ENCODE measurements at places on chromosomes 12 and 14. TPM values are rescaled to one million over a fixed set of nuclear protein-coding genes. Genes with fewer than 3 reads are reported as not detected.

Gene RILPL2
- 9.6 TPM for total RNA-seq

Gene PTGES3
- 81.0 TPM for total RNA-seq

Gene OTX2
- total RNA-seq = not detected

Gene UNG
- 29.2 TPM for total RNA-seq

Gene HOXC9
- total RNA-seq = not detected

Gene BLOC1S1
- 173 TPM for total RNA-seq

Gene CCDC38
- total RNA-seq = not detected

All from vagina (tissue), 2 donors.